NCI-H526 (cell line): ENCODE measurements at places on chromosomes 1 and 21.

- no peak for DNase-seq
These were observed 43.0 kb downstream of the NKAIN1 start for GRCh38 chr1:31196685-31197084.

GRCh38 chr1:11358984-11359383 is 86.0 kb downstream of the UBIAD1 start:
- no peak for DNase-seq

GRCh38 chr1:231643071-231643934 is 16.7 kb downstream of the DISC1 start:
- DNase-seq: no peak

DNA sequence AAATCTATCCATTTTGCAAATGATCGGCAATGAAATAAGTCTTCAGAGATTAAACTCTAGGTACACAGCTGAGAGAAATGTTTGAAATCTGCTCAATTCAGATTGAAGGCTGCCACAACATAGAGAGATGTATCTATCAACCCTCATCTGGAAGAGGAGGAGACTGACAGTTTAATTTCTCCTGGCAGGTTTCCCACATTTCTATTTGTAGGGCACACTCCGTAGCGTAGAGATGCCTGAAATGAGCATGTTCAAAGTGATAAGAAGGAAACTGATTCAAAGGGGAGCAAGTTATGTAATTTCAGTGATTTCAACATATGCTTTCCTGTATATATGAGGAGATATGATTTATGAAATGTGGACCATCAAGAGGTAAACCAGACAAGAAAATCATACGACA is 44.1 kb downstream of the NIBAN1 start:
- no peak for DNase-seq

DNA sequence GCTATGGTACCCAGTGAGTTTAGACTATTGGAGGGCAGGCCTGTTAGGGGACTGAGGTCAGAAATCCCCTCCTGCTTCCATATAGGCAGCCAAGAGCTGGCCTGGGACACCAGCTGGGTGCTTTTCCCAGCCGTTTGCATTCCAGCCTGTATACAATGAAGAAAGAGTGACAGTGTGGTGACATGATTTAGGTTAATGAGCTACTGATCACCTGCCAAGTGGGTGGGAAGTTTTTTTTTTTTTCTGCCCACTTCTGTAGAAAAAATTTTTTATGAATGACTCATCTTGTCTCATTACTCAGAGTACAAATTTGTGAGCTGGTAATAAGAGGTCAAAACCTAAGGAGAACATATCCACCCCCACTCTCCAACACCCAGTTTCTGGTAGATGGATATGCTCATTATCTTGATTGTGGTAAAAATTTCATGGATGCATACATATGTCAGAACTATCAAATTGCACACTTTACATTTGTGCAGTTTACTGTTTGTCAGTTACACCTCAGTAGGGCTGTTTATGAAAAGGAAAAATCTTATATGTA is 16.4 kb upstream of the CGN start:
- DNase-seq: peak; percentile 23

DNA sequence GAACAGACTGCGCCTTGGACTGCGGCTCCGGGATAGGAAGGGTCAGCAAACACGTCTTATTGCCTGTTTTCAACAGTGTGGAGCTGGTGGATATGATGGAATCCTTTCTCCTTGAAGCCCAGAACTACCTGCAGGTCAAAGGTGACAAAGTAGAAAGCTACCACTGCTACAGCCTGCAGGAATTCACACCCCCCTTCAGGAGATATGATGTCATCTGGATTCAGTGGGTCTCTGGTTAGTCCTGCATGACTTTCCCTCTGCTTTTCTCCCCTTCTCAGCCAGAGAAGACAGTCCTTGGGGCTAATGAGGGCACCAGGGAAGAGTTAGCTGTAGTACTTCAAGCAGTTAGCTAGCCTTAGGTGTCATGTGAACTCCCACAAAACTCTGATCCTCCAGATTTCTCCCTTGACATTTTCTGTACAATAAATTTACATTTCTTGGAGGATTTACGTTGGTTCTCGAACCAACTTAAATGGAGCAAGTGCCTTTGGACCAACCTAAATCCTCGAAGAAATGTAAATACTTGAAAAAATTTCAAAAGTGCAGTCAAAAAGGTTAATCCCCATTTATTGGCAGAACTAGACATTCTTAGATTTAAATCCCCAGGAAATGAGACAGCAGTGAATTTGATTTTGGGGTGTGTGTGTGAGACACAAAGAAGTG is 20.9 kb downstream of the NTMT2 start:
- no peak for DNase-seq

- DNase-seq: no peak
These were observed 336.3 kb upstream of the NCAM2 start for GRCh38 chr21:20661745-20662422.

GRCh38 chr1:179252606-179253005 is 23.1 kb upstream of the ABL2 start:
- no peak for DNase-seq

DNA sequence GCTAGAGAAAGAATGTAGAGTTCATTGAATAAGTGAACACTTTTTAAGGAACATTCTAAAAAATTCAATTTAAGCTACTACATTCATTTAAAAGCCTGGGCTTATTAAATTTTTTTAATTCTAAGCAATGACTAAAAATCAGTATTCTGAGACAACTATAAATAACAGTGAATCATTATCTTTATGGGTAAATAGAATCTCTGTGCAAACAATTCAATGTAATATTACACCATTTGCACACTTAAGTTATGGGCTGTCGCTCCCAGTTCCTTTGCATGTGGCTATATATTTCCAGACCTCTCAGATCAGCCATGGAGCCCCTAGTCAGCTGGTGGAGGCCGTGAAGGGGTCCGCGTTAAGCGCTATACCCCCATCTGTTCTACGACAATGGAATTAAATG is 65.1 kb downstream of the KCNK1 start:
- no peak for DNase-seq
